ENCODE measurements at places on chromosomes 11 and 22.
A peak's percentile ranks its signal among the peaks of the same experiment; 100 is the strongest.

GRCh38 chr11:130118165-130118564 lies 41.4 kb upstream of the ST14 start:
- DNase-seq, result no peak

DNA sequence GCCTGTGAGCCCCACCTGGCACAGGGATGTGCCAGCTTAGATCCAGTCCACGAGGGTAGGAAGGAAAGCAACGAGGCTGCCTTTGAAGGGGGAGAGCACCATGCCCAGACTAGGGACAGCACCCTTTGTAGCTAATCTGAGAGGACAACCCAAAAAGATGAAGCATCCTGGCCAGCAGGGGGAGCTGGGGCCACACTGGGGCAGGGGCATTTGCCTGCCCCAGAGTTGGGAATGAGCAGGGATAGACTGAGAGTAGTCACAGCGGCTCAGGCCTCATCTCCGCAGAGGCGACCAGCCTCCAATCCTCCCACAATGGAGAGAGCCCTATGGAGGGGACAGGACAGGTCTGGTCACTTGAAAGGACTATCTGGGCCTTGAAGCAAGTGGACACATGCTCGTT lies 16.4 kb downstream of the LMO1 start:
- DNase-seq, result no peak

GRCh38 chr11:131737357-131737756 lies 366.9 kb downstream of the NTM start:
- no peak for DNase-seq

DNA sequence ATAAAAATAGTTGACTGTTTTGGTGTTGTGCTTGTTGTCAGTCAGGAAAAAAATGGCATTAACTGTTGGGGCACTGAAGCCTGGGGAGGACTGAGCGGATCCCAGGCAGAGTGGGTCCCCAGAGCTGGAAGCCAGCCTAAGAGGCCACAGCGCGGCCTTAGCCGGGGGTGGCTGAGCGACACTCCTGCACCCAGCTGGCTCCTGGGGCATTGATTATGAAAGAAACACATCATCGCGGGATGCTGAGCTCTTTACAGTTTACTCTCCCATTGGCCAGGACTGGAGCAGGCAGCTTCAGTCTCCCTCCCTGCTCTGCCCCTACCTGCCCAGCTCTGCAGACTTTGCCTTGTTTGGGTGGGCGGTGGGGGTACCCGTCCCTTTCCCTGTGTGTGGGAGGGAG lies 121.5 kb downstream of the ST3GAL4 start:
- no peak for DNase-seq

DNA sequence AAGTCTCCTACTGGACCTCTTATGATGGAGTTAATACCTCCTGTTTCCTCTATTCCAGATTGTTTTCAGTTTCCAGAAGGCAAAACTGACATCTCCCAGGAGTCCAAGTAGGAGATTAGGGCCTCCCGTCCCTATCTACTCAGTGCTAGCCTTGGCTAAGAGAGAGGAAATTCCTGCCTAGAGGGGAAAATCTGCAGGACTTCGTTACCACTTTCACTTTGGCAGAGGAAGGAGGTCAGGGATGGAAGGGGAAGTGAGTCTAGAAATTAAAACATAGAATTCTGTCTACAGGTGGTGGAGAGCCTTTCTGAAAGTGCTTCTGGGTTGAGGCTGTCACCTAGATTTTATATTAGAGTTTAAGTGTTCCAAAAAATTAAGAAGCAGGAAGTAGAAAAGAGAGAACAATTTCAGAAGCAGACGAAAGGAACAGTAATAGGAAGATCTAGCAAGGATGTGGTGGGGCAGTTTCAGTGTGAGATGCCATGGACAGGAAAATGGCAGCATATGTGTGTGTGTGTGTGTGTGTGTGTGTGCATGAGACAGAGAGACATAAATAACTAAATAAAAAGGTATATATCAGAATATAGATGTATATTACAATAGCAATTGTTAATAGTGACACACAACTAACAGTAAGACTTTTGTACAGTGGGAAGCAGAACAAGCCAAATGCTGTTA lies 2.4 kb upstream of the TRIM68 start:
- DNase-seq, result no peak

DNA sequence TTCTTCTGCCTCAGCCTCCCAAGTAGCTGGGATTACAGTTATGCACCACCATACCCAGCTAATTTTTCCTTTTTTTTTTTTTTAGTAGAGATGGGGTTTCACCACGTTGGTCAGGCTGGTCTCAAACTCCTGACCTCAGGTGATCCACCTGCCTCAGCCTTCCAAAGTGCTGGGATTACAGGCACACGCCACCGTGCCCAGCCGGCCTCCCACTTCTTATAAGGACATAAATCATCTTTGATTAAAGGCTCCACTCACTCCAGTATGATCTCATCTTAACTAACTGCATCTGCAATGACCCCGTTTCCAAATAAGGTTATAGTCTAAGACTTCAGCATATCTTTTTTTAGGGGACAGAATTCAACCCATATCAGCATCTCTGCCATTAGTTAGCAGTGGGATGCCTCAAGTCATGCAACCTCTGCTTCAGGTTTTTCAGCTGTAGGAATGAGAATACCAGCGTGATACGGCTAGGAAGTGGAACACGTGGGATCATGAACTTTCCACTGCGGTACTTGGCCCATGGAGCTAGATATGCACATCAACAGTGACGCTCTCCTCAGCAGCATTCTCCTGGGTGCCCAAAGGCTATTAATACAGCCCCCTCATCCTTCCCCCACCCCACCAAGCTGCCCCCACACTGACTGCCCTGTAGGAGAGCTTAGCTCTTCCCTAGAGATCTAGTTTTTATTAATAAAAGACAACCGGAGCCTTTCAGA lies 41.4 kb downstream of the MCHR1 start:
- DNase-seq, result no peak

DNA sequence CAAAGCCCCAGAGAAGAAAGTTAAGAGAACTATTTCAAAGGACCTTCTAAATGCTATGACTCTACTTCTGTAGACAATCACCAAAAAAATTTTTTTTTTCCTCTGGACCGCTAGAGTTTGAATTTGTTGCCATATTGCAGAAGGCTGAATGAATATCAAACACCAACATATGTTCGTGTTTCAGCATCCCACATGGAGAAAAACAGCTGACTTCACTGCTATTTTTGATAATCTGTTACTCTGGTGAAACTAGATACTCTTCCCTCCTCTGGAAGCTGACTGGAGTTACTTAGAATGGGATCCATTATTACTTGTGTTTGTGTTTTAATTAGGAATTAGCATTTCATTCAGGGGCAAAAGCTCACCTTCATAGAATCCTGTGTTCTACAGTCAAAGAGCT lies 447.0 kb downstream of the AASDHPPT start:
- peak; percentile 6 for DNase-seq

Measured in putamen (tissue), 1 donor.